ENCODE measurements at places on chromosomes 13 and 19. TPM values are rescaled to one million over a fixed set of nuclear protein-coding genes. Genes with fewer than 3 reads are reported as not detected.

ZNF350 gene
- 5.7 TPM for total RNA-seq

GRCh38 chr13:61774903-61775302, 359.3 kb upstream of the PCDH20 start:
- H3K36me3 ChIP-seq, result no peaks in the 10 kb centered on the region
- H3K4me3 ChIP-seq, result no peak overlapping the region
- no peak overlapping the region for H3K27ac ChIP-seq
- DNase-seq, result no peak

GRCh38 chr13:42275506-42275905, 3.6 kb downstream of the AKAP11 start:
- DNase-seq, result no peak
- no peak overlapping the region for H3K27ac ChIP-seq
- H3K4me1 ChIP-seq, result no peaks in the 10 kb centered on the region
- H3K4me3 ChIP-seq, result no peak overlapping the region

DNA sequence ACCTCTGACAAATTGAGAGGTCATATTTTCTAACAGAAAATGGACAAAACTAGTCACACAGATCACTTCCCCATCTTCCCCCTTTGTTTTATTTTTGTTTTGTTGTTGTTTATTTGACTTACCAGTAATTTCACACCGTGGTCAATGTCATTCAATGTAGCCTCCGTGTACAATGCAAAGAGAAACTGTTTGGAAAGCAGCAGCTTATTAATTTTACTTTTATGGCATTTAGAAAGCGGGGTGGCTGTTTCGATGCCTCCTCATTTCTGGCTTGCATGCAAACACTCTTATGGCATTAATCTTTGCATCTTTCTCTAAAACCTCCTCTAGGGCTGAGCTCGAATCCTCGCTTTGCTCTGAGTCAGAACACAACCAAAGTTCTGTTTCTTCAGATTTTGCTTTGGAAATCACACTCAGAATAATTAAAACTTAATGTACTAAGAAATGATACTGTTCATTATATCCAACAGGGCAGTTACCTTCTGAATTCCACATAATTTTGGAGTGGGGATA, 77.0 kb downstream of the ZNF536 start:
- no peak for DNase-seq
- H3K27me3 ChIP-seq, result no peaks in the 10 kb centered on the region
- no peaks in the 10 kb centered on the region for H3K4me1 ChIP-seq
- H3K4me3 ChIP-seq, result no peak overlapping the region
- H3K36me3 ChIP-seq, result no peaks in the 10 kb centered on the region

- H3K4me1 ChIP-seq, result peaks cover 17% of the 10 kb centered on the region
- DNase-seq, result no peak
- H3K36me3 ChIP-seq, result no peaks in the 10 kb centered on the region
- no peak overlapping the region for H3K27ac ChIP-seq
Measured at GRCh38 chr13:113110048-113110851, 4.7 kb downstream of the F7 start.

DNA sequence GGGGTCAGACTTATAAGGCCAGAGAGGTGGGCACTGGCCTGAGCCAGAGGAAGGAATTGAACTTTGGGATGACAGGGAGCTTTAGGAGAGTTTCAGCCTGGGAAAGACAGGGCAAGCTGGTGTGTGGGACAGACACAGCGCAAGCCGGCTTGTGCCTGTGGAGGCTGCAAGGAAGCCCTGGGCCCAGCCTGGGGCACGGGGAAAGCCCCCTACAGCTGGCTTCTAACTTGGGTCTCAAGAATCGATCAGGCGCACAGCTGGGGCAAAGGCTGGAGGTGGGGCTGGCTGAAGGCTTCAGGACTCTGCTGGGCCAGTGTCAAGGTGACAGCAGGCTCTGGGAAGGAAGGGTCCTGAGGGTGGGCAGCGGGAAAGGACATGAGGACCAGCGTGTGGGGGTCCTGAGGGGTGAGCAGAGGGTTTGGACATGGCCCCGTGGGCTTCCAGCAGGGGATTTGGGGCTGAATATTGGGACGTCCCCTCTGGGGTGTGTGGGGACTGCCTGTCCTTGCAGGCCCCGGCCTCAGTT, 3.0 kb downstream of the PTOV1 start:
- H3K27me3 ChIP-seq, result no peaks in the 10 kb centered on the region

DNA sequence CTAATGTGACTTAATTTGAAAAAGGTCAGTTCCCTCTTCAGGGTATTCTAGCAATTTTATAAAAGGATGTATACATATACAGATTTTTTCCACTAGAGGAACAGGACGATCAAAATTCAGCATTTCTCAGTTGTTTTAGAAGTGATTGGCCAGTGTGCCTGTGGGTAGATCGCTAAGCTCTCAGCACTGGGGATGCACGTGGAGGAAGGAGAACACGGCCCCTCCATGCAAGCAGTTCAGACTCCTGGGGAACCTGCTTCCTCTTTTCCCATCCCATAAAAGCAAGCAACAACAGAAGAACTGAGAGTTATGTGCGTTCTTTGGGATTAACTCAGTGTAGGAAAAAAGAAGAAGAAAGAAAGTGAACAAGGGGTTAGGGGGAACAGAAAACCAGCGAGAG, 328.8 kb downstream of the FOXO1 start:
- H3K36me3 ChIP-seq, result no peaks in the 10 kb centered on the region
- no peaks in the 10 kb centered on the region for H3K27me3 ChIP-seq
- no peak overlapping the region for H3K27ac ChIP-seq

GRCh38 chr19:15640294-15640903, at the start of gene CYP4F3:
Gene CYP4F3 (plus strand): TSS chr19:15640897. CDS start chr19:15641416, 519 bp downstream.
- no peak within 1 kb of the TSS for H3K4me3 ChIP-seq
- no peaks in the 10 kb centered on the region for H3K4me1 ChIP-seq
- H3K36me3 ChIP-seq, result no peaks in the 10 kb centered on the region
- H3K27ac ChIP-seq, result no peak within 1 kb of the TSS

DNA sequence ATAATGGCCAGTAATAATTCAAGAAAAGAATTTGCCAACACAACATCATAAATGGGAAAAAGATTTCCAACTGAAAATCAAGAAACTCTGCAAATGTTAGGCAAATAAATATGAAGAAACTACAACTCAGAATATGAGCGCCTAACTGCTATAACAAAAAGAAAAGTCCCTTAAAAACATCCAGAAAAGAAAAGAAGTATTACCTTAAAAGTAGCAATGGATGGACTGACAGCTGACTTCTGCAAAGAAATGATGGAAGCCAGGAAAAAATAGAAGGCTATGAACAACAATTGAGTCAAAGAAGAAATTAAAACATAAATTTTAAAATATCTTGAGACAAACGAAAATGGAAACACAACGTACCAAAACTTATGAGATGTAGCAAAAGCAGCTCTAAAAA, 482.3 kb upstream of the ZNF507 start:
- H3K27me3 ChIP-seq, result no peaks in the 10 kb centered on the region
- H3K4me1 ChIP-seq, result no peaks in the 10 kb centered on the region
- no peak overlapping the region for H3K4me3 ChIP-seq
- H3K27ac ChIP-seq, result no peak overlapping the region
- DNase-seq, result no peak
- no peaks in the 10 kb centered on the region for H3K36me3 ChIP-seq
